Body of pancreas (tissue), 4 donors: ENCODE measurements at places on chromosomes 7 and 10. TPM values are rescaled to one million over a fixed set of nuclear protein-coding genes. Genes with fewer than 3 reads are reported as not detected.

GRCh38 chr10:18830277-18830676, 171.0 kb downstream of the ARL5B start:
- no peaks in the 10 kb centered on the region for H3K36me3 ChIP-seq
- H3K27ac ChIP-seq: no peak overlapping the region
- H3K4me1 ChIP-seq: no peaks in the 10 kb centered on the region
- DNase-seq: no peak
- no peak overlapping the region for H3K4me3 ChIP-seq

GRCh38 chr7:111560773-111561653, 1.3 kb downstream of the IMMP2L start:
- peak overlapping the region; percentile 54 for H3K4me3 ChIP-seq
- H3K27ac ChIP-seq: peak overlapping the region; percentile 90
- no peaks in the 10 kb centered on the region for H3K36me3 ChIP-seq
- H3K4me1 ChIP-seq: peaks cover 35% of the 10 kb centered on the region
- no peaks in the 10 kb centered on the region for H3K27me3 ChIP-seq

- H3K27ac ChIP-seq: no peak overlapping the region
- H3K27me3 ChIP-seq: no peaks in the 10 kb centered on the region
- H3K4me1 ChIP-seq: no peaks in the 10 kb centered on the region
- no peak overlapping the region for H3K4me3 ChIP-seq
- no peaks in the 10 kb centered on the region for H3K36me3 ChIP-seq
- no peak for DNase-seq
Observed at GRCh38 chr7:40720416-40720815, 585.6 kb downstream of the SUGCT start.

DNA sequence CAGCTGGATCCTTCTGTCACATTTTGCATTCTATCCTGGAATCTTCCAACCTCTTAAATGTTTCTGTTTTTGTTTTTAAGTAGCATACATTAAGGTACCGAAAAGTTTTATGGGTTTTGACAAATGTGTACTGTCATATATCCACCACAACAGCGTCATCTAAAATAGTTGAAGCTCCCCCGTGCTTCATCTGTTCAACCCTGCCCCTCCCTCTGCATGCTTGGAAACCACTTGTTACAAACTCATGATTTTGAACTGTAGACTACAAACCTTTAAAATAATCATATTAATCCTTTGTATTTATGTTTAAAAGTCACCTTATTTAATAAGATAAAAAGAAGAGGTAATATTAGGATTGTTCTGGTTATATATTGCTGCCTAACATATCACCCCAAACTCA, 182.8 kb upstream of the SMIM30 start:
- no peaks in the 10 kb centered on the region for H3K36me3 ChIP-seq
- no peak overlapping the region for H3K4me3 ChIP-seq
- no peaks in the 10 kb centered on the region for H3K27me3 ChIP-seq
- no peak for DNase-seq

- H3K27me3 ChIP-seq: no peaks in the 10 kb centered on the region
- H3K4me1 ChIP-seq: peaks cover 5% of the 10 kb centered on the region
- DNase-seq: no peak
- H3K27ac ChIP-seq: no peak overlapping the region
- H3K4me3 ChIP-seq: no peak overlapping the region
Observed at GRCh38 chr10:24408365-24408764, 199.4 kb downstream of the KIAA1217 start.

DNA sequence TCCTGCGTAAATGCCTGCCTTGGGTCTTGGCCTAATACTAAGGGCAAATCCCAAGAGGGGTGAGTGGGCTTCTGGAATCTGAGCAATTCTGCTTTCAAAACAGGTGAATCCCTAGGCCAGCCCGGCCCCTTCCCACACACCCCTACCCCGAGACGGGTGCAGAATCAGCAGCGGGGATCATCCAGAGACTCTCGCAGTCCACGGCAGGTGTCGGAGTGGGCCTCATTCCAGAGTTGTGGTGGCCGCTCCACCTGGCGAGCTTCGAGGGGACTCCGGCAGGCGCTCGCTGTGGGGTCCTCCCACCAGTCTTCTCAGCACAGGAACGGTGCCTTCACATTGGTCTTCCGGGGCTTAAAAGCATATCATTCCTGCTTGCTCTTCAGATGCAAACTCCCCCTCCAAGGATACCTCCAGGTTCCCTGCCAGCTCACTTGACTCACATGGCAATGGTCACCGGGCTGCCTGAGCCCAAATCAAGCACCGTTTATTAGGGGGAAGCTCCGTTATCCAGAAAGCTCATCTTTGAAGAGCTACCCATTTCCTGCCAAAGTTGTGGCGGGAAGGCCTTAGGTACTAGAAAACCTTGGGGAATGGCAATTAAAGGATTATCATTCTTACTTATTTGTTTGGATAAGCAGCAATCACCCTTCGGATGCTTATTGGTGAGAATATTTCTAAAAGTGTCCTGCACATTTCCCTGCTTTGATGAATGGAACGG, 67.6 kb downstream of the PRKAG2 start:
- no peaks in the 10 kb centered on the region for H3K27me3 ChIP-seq
- H3K4me3 ChIP-seq: no peak overlapping the region
- peaks cover 43% of the 10 kb centered on the region for H3K4me1 ChIP-seq
- H3K27ac ChIP-seq: no peak overlapping the region
- no peaks in the 10 kb centered on the region for H3K36me3 ChIP-seq
- no peak for DNase-seq

The SPDYE6 gene
- not detected for total RNA-seq
